Activated naive CD8-positive, alpha-beta T cell treated with anti-CD3 and anti-CD28 coated beads, Interleukin-2, amount 10 ng/mL, durations not matched to agents 7 days and 5 days (primary cell): ENCODE measurements at places on chromosomes 6 and 20. TPM values are rescaled to one million over a fixed set of nuclear protein-coding genes. Genes with fewer than 3 reads are reported as not detected.

MPIG6B gene
- total RNA-seq: 1.2 TPM

MUCL3 gene
- total RNA-seq: not detected

OR2J3 gene
- not detected for total RNA-seq

- no peak overlapping the region for H3K4me3 ChIP-seq
- H3K27ac ChIP-seq: no peak overlapping the region
- peaks cover 26% of the 10 kb centered on the region for H3K27me3 ChIP-seq
- peaks cover 3% of the 10 kb centered on the region for H3K36me3 ChIP-seq
- H3K4me1 ChIP-seq: peaks cover 2% of the 10 kb centered on the region
Observed at GRCh38 chr6:25186919-25187318, 92.3 kb upstream of the CARMIL1 start.

GRCh38 chr6:49453221-49453620 lies 9.8 kb downstream of the MMUT start:
- peaks cover 6% of the 10 kb centered on the region for H3K36me3 ChIP-seq
- peaks cover 2% of the 10 kb centered on the region for H3K4me1 ChIP-seq
- H3K27me3 ChIP-seq: no peaks in the 10 kb centered on the region
- H3K27ac ChIP-seq: no peak overlapping the region
- no peak for DNase-seq
- H3K4me3 ChIP-seq: no peak overlapping the region

DNA sequence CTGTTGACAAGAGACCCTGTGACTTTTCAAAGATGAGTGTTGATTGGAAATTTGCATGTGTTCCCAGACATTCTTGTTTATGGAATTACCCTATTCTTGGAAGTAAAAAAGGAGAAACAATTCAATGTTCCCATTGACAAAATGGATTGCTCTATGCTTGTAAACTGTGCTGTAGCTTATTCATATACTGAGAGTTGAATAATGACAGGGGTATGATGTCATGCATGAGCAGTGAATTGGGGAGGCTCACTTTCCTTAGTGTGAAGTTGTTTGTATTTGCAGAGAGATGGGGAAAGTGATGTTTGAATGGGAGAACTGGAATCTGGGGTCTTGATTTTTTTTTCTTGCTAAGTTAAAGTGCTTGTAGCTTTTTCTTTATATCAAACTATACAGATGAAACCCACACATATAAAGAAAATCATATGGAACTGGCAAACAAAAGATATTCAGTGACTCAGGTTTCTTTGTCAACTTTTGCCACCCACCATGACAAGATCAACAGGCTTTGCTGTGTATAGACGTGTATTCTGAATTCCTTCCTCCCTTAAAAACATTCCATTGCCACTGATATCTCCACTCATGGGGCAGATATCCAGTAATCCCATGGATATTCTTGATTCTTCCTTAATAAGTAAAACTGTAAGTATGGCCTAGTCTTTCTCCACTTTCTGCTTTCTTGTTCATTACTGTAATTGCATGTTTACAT lies 97.8 kb upstream of the JAG1 start:
- no peaks in the 10 kb centered on the region for H3K36me3 ChIP-seq
- no peak for DNase-seq
- no peak overlapping the region for H3K27ac ChIP-seq
- H3K4me1 ChIP-seq: no peaks in the 10 kb centered on the region
- H3K4me3 ChIP-seq: no peak overlapping the region

DNA sequence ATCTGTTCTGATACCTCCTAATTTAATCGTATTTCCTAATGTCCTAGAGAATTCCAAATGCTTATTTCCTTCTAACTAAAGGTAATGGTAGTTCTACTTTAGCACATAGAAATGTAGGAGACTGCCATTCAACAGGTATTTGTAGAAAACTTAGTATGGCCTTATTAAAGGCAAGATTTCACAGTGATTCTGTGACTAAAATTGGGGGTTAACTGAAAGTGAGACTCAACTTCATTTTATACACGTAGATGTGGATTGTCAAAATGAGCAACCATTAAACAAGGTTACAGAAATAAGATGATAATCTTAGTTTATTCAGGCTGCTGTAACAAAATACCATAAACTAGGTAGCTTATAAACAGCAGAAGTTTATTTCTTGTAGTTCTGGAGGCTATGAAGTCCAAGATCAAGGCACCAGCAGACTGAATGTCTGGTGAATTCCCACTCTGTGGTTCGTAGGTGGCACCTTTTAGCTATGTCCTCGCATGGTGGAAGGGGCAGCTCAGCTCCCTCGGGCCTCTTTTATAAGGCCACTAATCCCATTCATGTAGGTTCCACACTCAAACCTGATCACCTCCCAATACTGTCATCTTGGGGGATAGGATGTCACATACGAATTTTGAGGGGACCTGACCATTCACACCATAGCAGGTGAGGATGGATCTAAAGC lies 38.7 kb downstream of the TAB2 start:
- H3K4me1 ChIP-seq: peaks cover 46% of the 10 kb centered on the region
- DNase-seq: no peak
- peaks cover 49% of the 10 kb centered on the region for H3K36me3 ChIP-seq
- H3K27me3 ChIP-seq: no peaks in the 10 kb centered on the region

GRCh38 chr6:18676548-18676947 lies 289.4 kb downstream of the RNF144B start:
- H3K36me3 ChIP-seq: no peaks in the 10 kb centered on the region
- H3K27me3 ChIP-seq: no peaks in the 10 kb centered on the region
- H3K4me3 ChIP-seq: no peak overlapping the region
- H3K27ac ChIP-seq: no peak overlapping the region

- peak overlapping the region; percentile 89 for H3K4me3 ChIP-seq
- DNase-seq: no peak
- peak overlapping the region; percentile 90 for H3K27ac ChIP-seq
- H3K36me3 ChIP-seq: peaks cover 34% of the 10 kb centered on the region
- no peaks in the 10 kb centered on the region for H3K27me3 ChIP-seq
- peaks cover 31% of the 10 kb centered on the region for H3K4me1 ChIP-seq
Observed at GRCh38 chr6:36197739-36198221, 1.2 kb downstream of the BRPF3 start.

DNA sequence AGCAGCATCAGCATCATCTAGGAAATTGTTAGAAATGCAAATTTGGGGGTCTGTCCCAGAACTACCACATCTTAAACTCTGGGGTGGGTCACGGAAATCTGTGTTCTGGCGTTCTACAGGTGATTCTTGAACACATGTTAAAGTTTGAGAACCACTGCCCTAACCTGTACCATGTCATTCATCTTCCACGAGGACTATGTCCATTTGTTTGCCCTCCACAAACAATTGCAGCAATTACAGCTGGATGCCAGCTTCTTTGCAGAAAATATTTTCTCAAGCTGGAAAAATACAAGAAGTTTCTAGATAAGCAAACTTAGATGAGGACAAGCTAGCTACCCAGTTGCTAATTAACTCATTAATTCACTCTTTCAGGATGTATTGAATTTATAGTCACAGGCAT lies 54.1 kb downstream of the MAFB start:
- H3K4me3 ChIP-seq: no peak overlapping the region
- no peaks in the 10 kb centered on the region for H3K4me1 ChIP-seq
- H3K27ac ChIP-seq: no peak overlapping the region
- no peaks in the 10 kb centered on the region for H3K27me3 ChIP-seq
